Hematopoietic multipotent progenitor cell treated with erythropoietin and hydrocortisone succinate and interleukin-3 and kit ligand, for 17 days (in vitro differentiated cells): ENCODE measurements at places on chromosomes 2 and 18.

DNA sequence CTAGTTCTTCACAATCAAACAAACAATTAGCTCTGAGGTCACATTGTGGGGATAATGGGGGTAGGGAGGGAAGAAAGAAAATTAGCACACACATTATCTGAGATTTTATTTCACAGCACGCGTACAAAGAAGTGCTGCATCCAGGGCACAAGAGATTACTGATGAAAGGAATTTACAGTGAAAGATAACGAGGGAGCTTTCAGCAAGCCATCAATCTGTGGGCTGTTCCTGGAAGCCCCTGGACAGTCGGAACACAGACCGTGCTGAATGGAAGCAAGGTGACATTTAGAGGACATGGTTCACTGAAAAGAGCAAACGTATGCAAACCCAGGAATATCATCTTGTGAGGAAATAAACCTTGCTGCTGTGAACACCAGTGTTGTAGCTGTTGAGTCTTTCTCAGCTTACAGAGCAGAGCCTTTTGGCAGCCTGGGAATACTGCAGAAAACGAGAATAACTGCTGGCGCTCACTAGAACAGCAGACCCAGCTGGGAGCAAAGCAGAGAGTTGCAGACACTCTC is 63.2 kb downstream of the SCG2 start:
- no peak for DNase-seq

DNA sequence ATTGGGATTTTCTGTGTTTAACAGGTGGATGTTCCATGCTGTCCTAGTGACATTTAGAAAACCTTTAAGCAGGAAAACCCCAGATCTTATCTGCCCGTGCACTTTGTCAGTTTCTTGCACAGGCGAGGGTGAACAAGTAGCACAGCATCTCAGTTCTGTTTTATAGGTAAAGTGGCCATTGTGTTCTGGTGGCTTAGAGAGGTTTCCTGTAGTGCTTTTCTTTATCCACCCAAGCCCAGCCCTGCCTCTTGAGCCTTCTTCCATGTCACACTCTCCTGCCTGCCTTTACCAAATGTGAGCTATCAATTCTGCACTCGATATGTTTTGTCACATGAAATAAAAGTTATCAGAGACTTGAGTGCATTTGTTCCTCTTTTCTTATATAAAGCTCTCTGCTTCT is 135.3 kb upstream of the NOSTRIN start:
- no peak for DNase-seq

GRCh38 chr2:108983061-108983460 is 6.0 kb downstream of the EDAR start:
- DNase-seq, result no peak

- no peak for DNase-seq
Observed at GRCh38 chr2:186612555-186613440, 22.9 kb downstream of the ITGAV start.

- DNase-seq, result no peak
Observed at GRCh38 chr2:134220344-134220974, 33.4 kb upstream of the MGAT5 start.

- DNase-seq, result no peak
Observed at GRCh38 chr2:23145460-23145859, 239.5 kb upstream of the KLHL29 start.
